ENCODE measurements at places on chromosomes 11 and 22.

- no peak for DNase-seq
These were observed 922.3 kb downstream of the BRD1 start for GRCh38 chr22:48905206-48905975.

- DNase-seq, result no peak
These were observed 2.2 kb downstream of the OR51E2 start for GRCh38 chr11:4695442-4695841.

DNA sequence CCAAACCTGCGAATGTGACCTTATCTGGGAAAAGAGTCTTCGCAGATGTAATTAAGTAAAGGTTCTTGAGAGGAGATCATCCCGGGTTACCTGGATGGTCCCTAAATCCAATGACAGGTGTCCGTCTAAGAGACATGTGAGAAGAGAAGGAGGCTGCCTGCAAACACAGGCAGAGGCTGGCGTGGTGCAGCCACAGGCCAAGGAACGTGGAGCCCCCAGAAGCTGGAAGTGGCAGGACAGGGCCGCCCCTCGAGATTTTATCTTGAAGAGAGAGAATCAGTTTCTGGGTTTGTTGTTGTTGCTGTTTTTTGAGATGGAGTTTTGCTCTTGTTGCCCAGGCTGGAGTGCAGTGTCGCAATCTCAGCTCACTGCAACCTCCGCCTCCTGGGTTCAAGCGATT lies 33.6 kb downstream of the MRGPRD start:
- no peak for DNase-seq

DNA sequence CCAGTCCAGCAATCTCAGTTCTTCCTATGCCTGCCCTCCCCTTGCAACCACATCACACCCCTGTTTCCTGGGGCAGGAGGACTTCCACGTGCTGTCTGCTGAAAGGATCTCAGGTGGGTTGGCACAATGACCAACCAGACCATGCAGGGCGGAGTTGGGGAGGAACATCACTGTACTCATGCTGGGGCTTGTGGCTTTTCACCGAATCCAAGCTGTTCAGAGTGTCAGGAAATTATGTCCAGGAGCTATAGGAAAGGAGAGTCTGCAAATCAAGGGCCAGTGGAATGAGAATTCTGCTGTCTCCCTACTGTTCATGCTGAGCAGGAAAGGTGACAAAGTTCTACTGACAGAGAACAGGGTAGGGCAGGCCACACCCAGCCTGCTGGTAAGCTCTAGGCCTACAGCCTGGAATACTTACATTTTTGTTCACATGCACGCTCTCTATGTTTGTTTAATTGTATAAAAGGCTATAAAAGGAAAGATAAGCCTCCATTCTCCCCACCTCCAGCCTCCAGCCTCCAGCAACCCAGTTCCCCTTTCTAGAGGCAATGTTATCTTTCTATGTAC lies 1.7 kb upstream of the PLAAT2 start:
- DNase-seq, result no peak

GRCh38 chr22:27463121-27463660 lies 338.4 kb downstream of the MN1 start:
- no peak for DNase-seq

GRCh38 chr11:10653261-10653660 lies 40.3 kb downstream of the IRAG1 start:
- no peak for DNase-seq

DNA sequence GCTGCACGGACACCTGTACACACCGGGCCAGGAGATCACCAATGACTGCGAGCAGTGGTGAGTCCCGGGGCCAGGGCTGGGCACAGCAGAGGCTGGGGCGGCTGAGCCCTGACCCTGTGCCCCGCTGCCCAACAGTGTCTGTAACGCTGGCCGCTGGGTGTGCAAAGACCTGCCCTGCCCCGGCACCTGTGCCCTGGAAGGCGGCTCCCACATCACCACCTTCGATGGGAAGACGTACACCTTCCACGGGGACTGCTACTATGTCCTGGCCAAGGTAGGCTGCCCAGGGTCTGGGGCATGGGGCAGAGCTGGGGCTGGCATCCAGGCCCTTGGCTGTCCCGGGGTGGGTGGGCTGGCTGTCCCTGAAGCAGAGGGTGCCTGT lies 7.7 kb downstream of the MUC2 start:
- DNase-seq, result no peak

GRCh38 chr11:128379587-128380580 lies 207.5 kb downstream of the ETS1 start:
- DNase-seq, result peak; percentile 18

DNA sequence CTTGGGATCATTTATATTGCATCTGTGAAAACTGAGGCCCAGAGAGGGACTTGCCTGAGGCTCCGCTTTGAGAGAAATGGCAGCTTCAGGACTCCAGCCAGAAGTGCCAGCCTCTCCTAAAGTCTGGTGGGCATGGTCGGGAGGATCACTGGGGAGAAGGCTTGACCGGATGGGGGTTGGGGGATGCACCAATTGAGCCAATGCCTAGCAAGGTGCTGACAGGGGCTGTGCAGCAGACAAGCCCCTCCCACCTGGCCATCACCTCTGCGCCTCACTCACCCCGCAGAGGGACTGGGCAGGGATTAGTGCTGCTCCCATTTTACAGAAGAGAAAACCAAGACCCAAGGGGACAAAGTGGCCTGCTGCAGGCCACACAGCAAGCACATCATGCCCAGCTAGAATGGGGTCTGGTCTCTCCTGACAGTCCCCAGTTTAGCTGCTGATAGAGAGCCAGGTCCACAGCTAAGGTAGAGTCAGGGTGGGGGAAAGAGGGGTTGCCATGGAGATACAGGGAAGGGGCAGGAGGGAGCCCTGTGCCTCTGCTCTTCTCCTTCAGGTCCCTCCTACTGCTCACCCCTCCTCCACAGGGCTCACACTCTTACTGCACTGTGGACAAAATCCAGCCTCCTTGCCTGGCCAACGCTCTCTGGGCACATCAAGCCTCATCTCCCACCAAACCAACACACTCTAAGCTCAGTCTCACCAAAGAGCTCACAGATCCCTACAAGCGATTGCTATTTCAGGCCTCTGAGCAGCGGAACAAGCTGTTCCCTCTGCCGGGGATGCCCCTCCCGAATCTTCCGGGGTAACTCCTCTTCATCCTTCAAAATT lies 29.5 kb downstream of the TEF start:
- DNase-seq, result no peak
